ENCODE measurements at places on chromosomes 12 and 14.

- DNase-seq, result no peak
Measured at GRCh38 chr12:31880340-31880739, 78.9 kb upstream of the RESF1 start.

DNA sequence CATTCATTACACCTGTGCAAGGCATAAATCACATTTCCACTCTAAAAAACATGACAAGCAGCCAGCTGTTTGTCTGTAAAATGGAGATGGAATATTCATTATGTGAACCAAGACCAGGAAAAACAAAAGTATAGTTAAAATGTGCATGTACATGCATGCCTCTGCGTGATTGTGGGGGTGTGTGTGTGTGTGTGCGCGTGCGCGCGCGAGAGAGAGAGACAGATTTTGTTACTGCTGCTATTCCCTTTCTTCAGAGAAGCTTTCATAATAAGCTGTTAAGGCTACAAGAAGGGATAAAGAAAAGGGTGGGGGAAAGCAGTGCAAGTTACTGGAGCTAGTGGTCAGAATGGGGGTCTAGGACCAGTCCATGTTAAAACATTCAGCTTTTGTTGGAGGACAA lies 430.3 kb downstream of the NAV3 start:
- DNase-seq, result no peak

DNA sequence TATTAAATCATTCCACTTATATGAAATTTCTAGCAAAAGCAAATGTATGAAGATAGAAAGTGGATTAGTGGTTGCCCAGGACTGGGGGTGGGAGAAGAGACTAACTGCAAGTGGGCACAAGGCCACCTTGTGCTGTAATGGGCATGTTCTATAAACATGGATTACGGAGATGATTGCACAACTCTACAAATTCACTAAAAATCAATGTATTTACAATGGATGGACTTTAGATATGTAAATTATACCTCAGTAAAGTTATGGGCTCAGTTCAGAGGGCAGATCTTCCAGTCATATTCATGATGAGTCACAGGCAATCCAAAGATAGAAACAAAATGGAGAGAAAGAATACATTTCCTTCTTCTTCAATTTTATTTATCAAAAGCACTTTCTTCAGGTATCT lies 173.9 kb downstream of the NDUFA12 start:
- DNase-seq, result no peak

DNA sequence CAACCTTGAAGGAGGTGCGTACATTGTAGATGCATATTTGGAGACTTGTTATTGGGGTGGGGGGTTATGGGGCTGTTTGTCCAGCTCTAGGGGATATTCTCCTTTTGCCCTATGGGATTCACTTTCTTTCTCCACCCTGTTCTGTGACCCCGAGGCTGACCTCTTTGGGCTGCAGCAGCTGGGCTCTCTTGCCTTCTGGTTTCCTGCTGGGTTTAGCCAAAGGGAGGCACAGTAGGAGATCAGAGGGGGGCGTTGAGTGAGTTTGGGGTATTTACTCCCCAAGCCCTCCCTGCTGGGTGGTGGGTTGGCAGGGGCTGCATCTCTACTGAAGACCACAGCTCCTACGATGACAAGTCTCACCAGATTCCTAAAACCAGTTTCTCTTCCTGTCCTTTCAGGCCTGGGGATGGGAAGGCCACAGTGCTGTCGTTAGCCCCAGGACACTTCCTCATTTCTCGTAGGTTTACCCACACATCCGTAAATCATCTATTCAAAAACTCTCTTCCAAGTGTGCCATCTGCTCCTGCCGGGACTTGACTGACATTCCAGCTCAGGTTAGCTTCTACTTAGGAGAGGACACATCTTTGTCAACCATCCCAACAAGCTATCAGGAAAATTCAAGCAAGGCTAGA lies 127.1 kb downstream of the TMEM30B start:
- no peak for DNase-seq

- DNase-seq, result no peak
Measured at GRCh38 chr12:43370263-43370662, 181.7 kb downstream of the ADAMTS20 start.

- DNase-seq, result no peak
Measured at GRCh38 chr12:128609861-128610260, 213.9 kb downstream of the SLC15A4 start.

GRCh38 chr12:118467641-118468305 lies 91.4 kb downstream of the SUDS3 start:
- DNase-seq, result no peak

DNA sequence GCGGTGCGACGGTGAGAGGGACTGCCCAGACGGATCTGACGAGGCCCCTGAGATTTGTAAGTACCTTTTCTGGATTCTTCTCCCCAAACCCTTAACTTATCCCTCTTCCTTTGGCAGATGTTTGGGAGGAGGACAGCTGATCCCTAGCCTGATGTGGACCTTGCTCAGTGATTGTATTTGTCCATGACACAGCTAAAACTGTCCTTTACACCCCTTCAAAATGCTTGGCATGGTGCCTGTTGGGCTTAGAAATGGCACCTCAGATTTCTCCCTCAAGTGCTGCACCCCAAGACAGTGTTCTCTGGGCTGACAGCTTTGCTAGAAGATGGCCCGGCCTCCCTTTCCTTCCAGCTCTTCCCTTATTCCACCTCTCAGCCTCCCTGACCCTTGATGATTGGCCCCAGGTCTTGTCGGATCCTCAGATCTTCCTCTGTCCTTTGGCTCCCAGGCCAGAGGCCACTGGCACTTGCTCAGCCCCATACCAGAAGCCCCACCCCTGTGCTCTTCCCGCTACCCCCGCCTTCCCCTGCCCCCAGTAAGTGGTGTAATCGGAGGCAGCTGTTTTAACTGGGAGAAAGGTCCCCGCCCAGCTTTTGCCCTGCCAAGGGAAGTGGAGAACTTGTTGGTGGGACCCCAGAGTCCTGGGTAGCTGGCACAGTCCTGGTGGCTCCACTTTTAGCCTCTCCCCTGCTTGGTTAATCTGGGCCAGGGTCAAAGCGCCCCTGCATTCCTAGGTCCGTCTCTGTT lies 8.7 kb downstream of the LRP1-AS start:
- no peak for DNase-seq

DNA sequence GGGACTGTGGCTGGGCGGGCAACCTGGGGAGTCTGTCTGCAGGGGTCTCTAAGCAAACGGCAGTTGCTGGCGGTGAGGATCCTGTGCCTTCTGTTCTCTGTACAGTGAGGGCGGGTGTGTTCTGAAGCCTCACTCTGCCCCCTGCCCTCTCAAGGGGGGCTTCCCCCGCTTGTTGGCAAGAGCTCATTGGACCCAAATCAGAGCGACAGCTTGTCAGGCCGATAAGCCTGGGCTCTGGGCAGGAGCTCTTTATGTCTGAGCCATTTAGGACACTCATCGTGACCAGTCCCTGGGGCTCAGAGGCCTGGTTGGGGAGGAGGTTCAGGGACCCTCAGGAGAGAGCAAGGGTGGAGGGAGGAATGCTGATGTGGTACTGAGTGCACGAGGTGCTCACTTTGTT lies 136.0 kb downstream of the TSPAN9 start:
- no peak for DNase-seq

GRCh38 chr14:74508292-74508731 lies 14.7 kb downstream of the ISCA2 start:
- DNase-seq, result no peak

DNA sequence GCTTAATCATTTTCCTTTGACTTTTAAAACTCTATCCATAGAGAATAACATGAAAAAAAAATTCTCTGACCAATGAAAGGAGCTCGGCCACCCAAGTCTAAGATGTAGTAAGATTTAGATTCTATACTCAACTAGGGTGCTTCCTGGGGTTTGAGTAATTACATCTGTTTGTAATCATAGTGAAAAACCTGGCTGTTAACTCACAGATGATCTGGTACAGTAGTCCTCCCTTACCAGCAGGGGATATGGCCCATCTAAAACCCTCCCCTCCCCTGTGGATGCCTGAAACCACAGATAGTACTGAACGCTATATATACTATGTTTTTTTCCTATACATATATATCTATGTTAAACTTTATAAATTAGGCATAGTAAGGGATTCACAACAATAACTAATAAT lies 89.2 kb downstream of the DAAM1 start:
- no peak for DNase-seq

DNA sequence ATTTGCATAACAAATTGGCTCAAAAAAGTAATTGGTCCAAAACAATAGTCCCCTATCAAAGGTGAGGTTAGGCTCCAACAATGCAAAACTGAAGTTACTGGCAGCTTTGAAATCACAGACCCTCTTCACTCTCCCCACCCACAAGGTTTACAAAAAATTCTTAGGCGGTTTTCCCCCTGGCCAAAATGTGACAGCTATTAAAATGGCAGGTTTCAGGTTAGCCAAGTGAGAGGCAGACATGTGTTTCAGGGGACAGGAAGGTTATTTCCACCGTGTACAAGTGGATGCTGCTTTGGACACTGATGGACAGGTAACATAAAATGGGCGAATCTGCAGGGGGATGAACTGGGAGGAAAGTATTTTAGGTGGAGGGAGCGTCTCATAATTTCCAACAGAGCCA lies 888 bp upstream of the SPIC start:
- DNase-seq, result no peak

GRCh38 chr12:58967561-58967960 lies 47.3 kb upstream of the LRIG3 start:
- no peak for DNase-seq

DNA sequence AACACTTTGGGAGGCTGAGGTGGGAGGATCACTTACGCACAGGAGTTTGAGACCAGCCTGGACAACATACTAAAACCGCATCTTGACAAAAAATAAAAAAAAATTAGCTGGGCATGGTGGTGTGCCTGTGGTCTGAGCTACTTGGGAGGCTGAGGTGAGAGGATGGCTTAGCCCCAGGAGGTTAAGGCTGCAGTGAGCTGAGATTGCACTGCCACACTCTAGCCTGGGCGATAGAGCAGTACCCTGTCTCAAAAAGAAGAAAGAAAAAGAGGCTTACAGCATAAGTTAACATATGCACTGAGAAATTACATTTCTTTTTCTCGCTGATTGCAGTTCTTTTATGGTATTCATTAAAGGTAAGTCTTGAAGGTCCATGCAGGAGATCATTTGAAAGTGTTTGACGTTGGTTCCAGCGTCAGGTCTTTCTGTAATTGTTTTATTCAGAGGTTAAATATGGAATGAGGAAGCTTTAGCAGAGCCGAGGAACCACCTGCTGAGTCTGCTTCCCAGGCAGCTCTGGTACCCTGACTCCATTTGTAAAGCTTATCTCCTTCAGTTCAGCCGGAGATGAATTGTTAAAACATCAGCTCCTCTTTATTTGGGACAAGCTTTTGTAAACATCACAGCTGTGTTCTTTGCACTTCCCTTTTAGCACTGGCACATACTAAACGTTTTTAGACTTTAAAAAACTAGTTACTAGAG lies 18.5 kb downstream of the SFSWAP start:
- no peak for DNase-seq

All from stimulated activated CD4-positive, alpha-beta T cell treated with anti-CD3 and anti-CD28 coated beads, Interleukin-12 subunit alpha, Interleukin-12 subunit beta, amount 100 ng/mL, for 48 hours (primary cell).